Stimulated activated naive CD8-positive, alpha-beta T cell treated with anti-CD3 and anti-CD28 coated beads, Interleukin-15, amount 100 ng/mL, for 72 hours (primary cell): ENCODE measurements at places on chromosomes 16 and 17.

DNA sequence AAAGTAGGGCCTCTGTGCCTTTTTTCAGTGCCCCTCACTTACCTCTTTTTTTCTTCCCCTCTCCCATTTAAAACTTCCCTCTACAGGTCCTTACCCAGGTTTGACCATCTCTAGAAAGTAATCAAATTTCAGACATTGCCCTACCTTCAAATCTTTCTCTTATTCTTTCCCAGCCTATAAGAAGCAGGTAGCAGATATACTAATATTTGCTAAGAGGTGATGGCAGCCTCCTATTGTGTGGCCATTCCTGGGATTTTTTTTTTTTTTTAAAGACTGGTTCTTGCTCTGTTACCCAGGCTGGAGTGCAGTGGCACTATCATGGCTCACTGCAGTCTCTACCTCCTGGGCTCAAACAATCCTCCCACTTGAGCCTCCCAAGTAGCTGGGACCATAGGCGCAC is 111.1 kb upstream of the HAS3 start:
- no peak for DNase-seq

- DNase-seq = no peak
Measured at GRCh38 chr17:57234061-57234738, 22.1 kb upstream of the MSI2 start.

DNA sequence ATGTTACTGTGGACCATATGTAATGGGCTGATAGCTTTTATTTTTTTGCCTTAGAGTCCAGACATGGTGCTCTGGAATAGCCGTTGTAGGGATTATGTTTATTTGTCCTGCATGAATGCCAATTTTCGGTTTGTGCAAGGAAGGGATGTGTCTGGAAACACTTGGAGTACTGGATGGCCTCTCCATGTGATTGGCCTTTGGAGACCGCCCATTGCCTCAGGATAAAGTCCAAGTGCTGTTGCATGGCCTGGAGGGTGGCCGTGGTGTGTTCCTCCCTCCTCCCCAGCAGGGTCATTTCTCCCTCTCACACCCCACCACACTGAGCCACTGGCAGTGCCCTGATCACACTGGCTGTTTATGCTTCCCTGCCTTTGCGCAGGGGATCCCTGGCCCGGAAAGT is 93.9 kb downstream of the MSI2 start:
- DNase-seq = no peak

- no peak for DNase-seq
Measured at GRCh38 chr16:1311738-1312466, 2.5 kb downstream of the UBE2I start.

DNA sequence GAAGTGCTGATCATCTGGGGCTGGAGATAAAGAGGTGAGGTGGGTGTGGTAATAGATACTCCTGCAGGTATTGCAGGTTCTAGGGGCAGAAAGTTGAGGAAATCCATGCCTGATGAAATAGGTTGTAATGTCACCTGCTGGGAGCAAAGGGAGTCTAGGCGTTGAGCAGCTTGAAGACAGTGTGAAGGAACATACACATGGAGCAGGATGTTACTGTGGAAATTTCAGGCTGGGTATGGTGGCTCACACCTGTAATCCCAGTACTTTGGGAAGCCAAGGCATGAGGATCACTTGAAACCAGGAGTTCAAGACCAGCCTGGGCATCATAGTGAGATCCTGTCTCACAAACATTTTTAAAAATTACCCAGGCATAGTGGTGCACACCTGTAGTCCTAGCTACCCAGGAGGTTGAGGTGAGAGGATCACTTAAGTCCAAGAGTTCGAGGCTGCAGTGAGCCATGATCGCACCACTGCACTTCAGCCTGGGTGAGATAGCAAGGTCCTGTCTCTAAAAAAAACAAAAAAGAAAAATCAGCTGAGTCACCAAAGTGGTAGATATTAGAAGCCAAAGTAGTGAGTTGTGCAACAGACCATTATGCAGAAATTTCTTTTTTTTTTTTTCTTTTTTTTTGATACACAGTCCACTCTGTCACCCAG is 9.1 kb upstream of the CRYBA1 start:
- DNase-seq = no peak

- DNase-seq = no peak
Measured at GRCh38 chr16:71526111-71526631, at the start of gene CHST4. TSS of gene CHST4 (plus strand) at chr16:71526426. CDS start at chr16:71536678, 10,252 bp downstream.

DNA sequence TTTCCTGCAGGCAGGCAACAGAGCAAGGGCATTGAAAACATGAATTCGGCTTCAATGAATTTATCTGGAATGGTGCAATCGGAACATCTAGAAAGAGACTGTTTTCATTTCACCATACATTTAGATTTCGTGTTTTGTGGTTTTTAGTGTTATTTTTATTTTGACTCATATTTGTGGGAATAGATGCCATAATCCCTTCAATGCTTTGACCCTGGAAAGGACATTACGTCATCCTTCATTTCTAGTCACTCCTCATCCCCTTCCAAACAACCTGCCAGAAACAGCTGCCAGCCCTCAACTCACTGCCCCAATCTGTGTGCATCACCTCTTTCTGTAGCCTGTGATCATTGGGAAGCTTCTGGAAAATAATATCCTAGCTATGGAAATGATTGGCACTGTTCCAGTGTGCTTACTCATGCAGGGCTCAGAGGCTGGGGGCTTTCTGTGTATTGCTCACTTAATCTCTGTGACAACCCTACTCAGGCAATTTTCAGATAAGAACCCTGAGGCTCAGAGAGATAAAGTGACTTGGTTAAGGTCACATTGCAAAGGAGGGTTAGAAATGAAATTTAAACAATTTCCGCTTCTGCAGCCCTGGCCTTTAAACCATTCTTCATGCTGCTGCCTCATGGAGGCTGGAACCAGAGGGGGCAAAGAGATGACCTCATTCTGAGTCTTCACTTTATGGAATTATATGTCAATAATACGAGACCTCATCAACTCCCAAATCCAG is 9.5 kb upstream of the KSR1 start:
- DNase-seq = no peak

DNA sequence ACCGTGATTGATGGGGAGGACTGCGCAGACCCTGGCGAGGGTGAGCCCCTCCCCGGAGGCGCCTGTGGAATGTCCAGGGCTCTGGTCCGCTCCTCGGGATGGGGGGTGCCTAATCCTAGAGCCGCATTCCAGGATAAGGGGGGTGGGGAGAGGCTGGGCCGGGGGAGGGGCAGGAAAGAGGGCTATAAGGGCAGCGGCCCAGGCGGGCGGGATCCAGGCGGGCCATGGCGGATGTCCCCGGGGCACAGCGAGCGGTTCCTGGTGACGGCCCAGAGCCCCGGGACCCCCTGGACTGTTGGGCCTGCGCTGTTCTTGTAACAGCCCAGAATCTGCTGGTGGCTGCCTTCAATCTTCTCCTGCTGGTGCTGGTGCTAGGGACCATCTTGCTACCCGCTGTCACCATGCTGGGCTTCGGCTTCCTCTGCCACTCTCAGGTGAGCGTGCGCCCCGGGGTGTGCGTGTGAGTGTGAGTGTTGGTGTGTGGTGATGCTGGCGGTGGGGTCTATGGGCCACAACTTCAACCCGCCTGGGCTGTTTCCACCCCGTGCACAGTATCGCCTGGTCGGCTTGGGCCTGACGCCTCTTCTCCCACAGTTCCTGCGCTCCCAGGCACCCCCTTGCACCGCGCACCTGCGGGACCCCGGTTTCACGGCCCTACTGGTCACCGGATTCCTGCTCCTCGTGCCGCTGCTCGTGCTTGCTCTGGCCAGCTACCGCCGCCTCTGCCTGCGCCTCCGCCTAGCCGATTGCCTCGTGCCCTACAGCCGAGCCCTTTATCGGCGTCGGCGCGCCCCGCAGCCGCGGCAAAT is at the start of gene TMEM88:
TSS of gene TMEM88 (plus strand) at position 216 of the 809 bp plus-strand sequence. CDS start at position 225, 9 bp downstream.
- DNase-seq = no peak

- no peak for DNase-seq
Measured at GRCh38 chr17:41907633-41908539, 10.9 kb downstream of the ACLY start.

DNA sequence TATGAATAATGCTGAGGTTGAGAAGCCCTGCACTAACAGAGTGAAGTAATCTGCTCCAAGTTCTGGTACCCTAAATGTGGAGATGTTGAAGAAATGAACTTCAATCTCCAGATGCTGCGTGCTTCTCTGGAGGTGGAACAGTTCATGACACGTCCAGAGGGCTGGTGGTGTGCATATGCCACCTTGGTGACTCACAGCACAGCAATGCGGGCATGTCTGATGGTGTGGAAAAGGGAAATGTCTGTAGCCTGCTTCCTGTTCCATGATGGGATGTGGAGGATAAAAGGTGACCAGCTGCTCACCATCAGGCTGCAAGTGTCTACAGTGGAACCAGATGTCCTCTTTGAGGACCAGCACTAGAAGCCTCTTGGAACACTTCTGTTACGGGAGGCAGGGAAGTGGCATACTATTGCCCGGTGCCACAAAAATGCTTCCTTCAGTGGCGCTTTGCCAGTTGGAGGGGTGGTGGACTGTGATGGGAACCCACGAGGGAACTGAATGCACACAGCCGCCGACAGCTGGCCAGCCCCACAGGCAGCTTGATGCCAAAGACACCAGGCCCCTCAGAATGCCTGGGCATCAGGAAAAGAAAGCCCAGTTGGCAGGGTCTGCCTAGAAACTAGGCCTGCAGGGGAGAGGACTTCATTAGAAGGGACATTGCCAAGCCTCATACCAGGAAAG is 19.9 kb downstream of the SNX11 start:
- DNase-seq = no peak

GRCh38 chr16:72798264-72798663 is 249.7 kb downstream of the ZFHX3 start:
- DNase-seq = no peak

- peak; percentile 69 for DNase-seq
Measured at GRCh38 chr16:85275533-85276249, 163.4 kb upstream of the CIBAR2 start.

GRCh38 chr16:84121007-84121406 is 4.3 kb upstream of the MBTPS1 start:
- no peak for DNase-seq

- no peak for DNase-seq
Measured at GRCh38 chr17:6941989-6942388, 53.9 kb upstream of the ALOX12 start.

DNA sequence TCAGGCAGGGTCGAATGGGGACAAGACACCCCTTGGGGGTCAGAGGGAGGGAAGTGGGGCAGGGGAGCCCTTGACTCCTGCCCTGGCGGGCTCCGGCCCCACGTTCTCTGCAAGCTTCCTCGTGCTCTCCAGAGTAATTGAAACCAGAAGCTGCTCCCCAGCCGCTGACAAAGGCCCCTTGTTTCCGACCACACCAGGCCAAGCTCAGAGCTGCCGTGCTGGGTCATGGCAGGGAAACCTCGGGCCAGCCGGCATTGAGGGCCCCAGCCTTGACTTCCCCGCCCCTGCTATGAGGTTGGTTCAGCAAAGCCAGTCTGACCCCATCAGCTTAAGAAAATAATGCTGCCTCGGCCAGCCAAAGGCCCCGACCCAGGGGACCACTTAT is 43.3 kb downstream of the TIMM22 start:
- DNase-seq = no peak

DNA sequence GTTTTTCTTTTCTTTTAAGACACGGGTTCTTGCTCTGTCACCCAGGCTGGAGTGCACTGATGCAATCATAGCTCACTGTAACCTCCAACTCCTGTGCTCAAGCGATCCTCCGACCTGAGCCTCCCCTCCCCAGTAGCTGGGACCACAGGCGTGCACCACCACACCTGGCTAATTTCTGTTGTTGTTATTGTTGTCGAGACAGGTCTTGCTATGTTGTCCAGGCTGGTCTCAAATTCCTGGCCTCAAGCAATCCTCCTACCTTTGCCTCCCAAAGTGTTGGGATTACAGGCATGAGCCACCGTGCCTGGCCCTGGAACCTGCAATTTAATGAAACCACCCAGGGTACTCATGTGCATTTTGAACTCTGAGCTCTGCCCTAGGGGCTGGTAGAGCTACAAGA is 24.1 kb downstream of the JUP start:
- no peak for DNase-seq

DNA sequence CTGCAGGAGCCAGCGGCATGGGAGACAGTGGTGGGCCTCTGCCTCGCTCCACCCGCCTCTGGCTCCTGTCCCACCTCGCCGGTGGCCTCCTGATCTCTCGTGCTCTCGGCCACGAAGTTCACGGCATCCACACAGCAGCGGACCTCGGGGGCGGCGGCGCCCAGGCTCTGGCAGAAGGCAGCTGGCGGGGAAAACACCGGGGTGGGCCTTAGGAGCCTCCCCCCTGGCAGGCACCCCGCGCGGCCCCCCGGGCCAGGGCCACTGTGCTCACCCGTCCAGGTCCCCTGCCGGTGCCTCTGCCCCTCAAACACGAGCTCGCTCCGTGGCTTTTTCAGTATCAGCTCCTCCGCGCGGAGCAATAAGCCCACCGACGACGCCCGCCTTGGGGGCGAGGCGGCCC is 409 bp upstream of the C17orf107 start:
- DNase-seq = no peak

GRCh38 chr17:21689604-21690003 is 2.7 kb upstream of the KCNJ18 start:
- DNase-seq = no peak

- DNase-seq = no peak
Measured at GRCh38 chr16:47480410-47480809, 19.3 kb downstream of the PHKB start.

- DNase-seq = peak; percentile 71
Measured at GRCh38 chr17:16521070-16521727, 29.2 kb upstream of the LRRC75A start.

GRCh38 chr16:71645450-71645849 is 19.5 kb downstream of the MARVELD3 start:
- no peak for DNase-seq

DNA sequence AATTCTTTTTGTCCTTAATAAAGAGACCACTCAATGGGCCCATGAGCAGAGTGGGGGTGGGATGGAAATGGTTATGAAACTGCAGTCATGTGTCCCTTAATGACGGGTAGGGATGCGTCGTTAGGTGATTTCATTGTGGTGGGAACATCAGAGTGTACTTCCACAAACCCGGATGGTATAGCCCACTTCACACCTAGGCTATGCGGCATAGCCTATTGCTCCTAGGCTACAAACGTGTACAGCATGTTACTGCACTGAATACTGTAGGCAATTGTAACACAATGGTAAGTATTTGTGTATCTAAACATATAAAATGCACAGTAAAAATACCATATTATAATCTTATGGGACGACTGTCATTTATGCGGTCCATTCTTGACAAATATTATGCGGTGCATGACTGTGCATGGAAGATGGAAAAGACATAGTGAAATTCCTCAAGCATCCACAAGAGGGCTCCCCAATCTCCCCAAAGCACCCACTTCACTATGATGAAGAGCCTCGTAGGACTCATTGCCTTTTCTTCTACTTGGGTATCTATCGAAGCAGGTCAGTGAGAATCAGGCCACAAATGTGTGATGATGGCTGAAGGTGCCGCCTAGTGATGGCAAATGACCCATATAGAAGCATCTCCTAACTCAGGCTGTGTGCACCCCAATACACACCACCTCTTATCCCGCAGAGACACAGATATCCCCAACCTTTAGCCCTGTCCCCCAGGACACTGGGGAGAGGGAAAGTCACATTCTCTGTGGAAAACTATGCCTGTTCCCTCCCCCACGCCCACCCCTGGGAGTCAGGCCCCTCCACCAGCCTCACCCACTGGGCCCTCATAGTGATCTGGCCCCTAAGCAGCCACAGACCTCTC is 43.5 kb downstream of the TBX21 start:
- DNase-seq = peak; percentile 36

- DNase-seq = no peak
Measured at GRCh38 chr16:55901566-55902217, 26.5 kb upstream of the CES5A start.
